NCI-H1092 (cell line): ENCODE measurements at places on chromosomes 12 and 14.
A peak's percentile ranks its signal among the peaks of the same experiment; 100 is the strongest.

DNA sequence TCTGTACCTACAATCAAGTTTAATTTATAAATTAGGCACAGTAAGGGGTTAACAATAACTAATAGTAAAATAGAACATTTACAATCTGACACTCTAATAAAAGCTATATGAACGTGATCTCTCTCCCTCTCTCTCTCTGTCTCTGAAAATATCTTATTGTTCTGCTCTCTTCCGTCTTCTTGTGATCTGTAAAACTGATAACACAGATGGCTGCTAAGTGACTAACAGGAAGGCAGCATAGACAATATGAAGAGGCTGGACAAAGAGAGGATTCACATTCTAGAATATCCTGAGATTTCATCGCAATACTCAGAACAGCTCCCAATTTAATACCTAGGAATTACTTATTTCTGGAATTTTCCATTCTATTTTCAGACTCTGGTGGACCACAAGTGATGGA is 827.2 kb downstream of the FLRT2 start:
- DNase-seq: no peak

- no peak for DNase-seq
Measured at GRCh38 chr12:84243686-84244085, 668.9 kb downstream of the SLC6A15 start.

GRCh38 chr12:124504273-124505000 is 63.0 kb downstream of the NCOR2 start:
- DNase-seq: no peak

GRCh38 chr14:93736378-93737014 is 51.8 kb downstream of the PRIMA1 start:
- DNase-seq: no peak

DNA sequence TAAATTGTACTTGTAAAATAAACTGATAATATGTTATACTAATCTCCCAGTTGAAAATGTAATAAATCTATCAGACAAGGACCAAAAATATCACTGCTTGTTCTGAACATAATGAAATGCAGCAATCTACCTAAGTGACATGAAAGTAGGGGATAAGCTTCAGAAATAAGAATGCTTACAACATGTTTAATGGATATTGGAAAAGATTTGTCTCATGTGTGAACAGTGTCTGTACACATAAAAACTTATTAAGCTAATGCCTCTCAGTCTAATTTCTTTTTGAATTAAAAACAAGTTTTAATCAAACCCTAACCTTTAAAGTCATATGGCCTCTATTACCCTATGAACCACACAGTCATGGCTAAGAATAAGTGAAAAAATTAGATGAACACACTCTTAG is 465.3 kb downstream of the MDGA2 start:
- DNase-seq: no peak

DNA sequence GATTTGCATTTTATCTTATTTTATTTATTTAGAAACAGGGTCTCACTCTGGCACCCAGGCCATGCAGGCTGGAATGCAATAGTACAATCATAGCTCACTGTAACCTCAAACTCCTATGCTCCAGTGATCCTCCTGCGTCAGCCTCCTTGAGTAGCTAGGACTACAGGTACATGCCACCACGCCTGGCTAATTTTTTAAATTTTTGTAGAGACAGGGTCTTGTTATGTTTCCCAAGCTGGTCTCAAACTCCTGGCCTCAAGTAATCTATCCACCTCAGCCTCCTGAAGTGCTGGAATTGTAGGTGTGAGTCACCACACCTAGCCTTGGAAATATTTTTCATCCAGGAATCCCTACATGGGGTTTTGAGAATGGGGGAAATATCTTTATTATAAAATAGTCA is 84.6 kb downstream of the MAPKAPK5 start:
- no peak for DNase-seq

GRCh38 chr14:55274146-55274545 is 2.9 kb downstream of the FBXO34 start:
- DNase-seq: no peak

DNA sequence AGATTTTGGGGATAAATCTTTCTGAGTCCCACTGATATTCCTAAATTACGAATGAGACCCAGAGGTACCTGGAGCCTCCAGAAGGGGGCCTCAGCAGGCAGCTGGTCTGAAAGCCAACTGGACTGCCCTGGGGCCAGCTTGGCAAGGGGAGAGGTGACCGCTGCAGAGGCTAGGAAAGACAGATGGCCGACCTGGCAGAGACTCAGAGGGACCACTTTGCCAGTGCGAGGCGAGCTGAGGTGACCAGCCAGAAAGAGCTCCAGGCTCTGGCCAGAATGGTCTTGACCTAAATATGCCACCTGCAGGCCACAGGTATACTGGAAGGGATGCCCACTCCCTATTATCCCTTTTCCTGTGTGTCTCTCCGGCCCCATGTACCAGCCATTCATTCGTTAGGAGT is 256.8 kb upstream of the GARIN6 start:
- DNase-seq: no peak

- DNase-seq: no peak
Measured at GRCh38 chr14:96949594-96949993, 152.4 kb downstream of the VRK1 start.

GRCh38 chr14:68395604-68396003 is 397.3 kb downstream of the ZFP36L1 start:
- no peak for DNase-seq

DNA sequence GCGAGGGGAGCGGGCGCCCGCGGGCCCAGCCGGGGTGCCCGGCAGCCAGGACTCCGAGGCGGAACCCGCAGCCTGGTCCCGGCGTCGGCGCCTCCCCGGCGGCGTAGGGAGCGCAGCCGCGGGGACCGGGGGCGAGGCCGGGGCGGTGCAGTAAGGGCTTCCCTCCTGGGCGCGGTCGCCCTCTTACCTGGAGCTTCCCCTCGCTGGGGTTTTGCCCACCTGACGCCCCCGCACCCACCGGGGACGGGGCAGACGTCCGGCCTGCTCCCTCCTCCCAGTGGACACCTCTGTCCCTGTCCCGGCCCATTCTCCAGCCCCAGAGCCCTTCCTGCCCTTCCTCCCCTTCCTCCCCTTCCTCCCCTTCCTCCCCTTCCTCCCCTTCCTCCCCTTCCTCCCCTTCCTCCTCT is 413 bp upstream of the TUBA1C start:
- DNase-seq: no peak

DNA sequence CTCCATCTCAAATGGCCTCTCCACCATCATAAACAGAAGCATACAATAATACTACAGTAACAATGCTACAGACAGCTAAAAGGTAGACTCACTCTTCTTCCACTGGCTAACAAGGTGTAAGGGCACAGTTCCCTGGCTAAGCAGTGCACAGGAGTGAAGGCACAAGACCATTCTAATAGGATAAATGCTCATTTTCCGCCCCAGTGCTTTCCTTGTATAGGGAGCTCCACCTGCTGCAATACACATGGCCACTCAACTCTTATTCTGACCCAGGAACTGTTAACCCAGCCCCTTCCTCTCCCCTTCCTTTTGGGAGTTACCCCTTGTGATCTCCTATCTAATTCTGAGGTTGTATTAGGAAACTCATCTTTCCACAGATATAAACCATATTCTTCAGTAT is 124.6 kb downstream of the KCNK10 start:
- peak; percentile 65 for DNase-seq

- no peak for DNase-seq
Measured at GRCh38 chr14:29865299-29865698, 62.3 kb downstream of the PRKD1 start.

GRCh38 chr12:68374307-68374982 is 42.3 kb upstream of the MDM1 start:
- DNase-seq: no peak

GRCh38 chr12:108425238-108425795 is 86.2 kb upstream of the CMKLR1 start:
- no peak for DNase-seq

DNA sequence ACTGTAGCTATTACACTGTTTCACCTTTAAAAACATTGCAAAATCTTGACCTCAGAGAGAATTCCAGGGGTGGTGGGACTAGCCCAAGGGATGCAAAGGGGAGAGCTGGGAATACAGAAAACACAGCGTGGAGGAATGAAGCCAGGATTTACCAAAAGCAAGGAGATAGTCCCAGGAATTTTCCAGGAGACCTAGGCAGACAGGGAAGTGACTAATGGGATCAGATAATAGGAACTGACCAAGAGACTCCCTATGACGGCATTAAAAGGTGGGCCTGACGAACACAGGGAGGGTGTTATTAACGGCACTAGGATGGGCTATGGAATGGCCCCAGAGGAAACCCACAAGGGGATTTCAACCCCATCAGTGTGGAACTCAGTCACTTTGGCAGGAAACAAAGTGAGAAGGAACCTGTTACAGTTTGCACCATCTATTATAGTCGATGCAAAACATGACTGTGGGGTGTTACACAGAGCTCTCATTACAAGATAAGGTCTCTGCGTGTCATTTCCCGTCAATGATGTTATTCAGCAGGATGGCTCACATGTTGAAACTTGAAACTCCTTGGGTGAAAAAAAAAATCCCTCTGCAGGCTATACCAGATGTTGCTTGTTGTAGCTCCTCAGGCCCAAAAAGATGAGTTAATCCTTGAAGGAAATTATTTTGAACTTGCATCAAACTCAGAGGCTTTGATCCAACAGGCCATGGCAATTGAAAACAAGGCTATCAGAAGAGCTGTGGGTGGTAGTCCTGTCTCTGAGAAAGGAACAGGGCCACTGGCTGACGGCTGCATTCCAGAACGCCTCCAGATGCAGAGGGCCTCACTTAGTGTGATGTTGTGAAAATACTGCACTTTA is 58.7 kb downstream of the DRAM1 start:
- DNase-seq: no peak

GRCh38 chr12:96989916-96990315 is 82.9 kb downstream of the NEDD1 start:
- peak; percentile 53 for DNase-seq

GRCh38 chr12:1369460-1369859 is 224.9 kb downstream of the FBXL14 start:
- no peak for DNase-seq

- no peak for DNase-seq
Measured at GRCh38 chr14:27090716-27091115, 492.9 kb upstream of the NOVA1 start.

GRCh38 chr12:107492393-107493134 is 193.0 kb upstream of the PWP1 start:
- DNase-seq: no peak

DNA sequence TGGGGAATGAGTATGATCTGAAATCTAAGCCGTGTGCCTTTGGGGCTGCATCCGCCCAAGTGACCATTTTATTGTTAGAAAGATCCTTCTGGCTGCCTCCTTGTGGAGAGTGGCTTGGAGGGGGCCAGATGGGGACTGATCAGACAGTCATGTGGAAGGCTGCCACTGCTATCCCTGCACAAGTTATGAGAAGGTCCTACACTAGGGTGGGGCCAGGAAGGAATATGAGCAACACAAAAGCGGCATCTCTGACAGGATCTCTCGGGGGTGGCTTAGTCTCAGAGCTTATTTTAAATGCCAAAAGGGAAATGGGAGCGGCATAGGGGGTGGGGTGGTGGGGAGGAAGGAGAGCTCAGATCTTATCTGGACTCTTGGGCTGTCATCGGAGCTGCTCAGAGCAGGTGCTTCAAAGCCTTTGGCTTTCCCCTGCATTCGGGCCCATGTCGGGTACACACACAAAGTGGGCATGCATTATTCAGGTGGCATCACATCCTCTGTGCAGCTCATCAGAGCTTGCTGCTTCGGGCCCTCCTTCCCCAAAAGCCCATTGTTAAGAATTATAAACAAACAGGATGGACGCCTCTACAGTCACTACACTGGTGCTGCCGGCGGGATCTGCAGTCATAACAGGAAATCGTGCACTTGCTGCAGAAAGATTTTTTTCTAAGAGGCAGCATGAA is 805.4 kb downstream of the VRK1 start:
- DNase-seq: no peak

GRCh38 chr12:25433024-25433423 is 120.1 kb downstream of the LMNTD1 start:
- no peak for DNase-seq

DNA sequence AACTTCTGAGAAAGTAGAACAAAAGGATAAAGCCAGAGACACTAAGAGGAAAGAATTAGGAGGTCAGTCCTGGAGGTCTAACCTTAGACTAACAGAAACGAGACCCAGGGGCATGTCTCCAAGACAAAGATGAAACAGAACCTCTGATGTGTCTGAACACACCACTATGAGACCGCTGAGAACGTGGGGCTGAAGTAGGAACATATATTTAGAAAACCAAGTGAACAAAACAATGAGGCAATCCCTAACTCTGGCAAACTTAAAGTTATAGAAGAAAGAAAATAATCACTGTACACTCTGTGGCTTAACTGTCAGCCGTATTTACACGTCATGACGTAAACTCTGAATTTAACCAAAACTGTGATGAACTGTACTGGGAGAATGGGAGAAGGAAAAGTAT is 17.9 kb downstream of the KCTD10 start:
- no peak for DNase-seq

DNA sequence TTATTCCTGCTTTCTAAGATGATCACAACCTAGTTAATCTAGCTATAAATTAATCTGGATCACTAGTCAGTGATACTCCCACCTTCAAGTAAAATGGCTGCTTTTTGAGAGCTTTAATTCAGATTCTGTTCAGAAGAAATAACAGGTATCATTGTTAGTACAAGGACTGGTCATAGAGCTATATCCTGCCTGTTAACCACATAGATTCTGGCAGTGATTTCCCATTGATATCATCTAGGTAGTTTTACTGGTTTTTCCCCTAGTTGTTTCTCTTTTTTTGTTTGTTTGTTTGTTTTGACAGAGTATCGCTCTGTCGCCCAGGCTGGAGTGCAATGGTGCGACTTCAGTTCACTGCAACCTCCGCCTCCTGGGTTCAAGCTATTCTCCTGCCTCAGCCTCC is 39.0 kb upstream of the HIF1A start:
- DNase-seq: no peak

DNA sequence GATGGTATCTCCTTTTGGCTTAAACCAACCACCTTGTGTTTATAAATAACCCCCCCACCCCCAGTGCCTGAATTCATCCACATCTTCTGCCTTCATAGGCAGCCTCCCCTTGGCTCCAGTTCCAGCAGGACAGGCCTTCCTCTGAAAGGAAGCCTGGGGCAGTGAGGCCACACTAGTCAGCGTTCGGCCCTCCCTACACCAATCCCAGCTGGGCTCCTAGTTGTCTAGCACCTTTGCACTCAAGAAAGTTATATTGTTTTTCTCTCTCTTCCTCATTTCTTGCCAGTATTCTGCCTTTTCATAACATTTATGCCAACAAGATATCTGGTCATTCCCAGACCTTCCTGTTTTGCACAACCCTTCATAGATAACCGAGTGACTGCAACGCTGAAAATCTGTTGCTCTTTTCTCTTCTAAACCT is 73.1 kb upstream of the ACTN1 start:
- DNase-seq: no peak

- no peak for DNase-seq
Measured at GRCh38 chr12:10211101-10211939, 1.4 kb upstream of the GABARAPL1 start.

GRCh38 chr14:60506462-60506984 is 2.4 kb upstream of the SIX6 start:
- DNase-seq: no peak

GRCh38 chr12:72546106-72546505 is 273.9 kb downstream of the TRHDE start:
- DNase-seq: no peak

- DNase-seq: no peak
Measured at GRCh38 chr12:53862831-53863230, 75.8 kb upstream of the HOXC13 start.

GRCh38 chr14:54420478-54421142 is 20.6 kb downstream of the CNIH1 start:
- DNase-seq: no peak

- no peak for DNase-seq
Measured at GRCh38 chr14:70077720-70078119, 111.0 kb downstream of the SLC8A3 start.
